HuH-7.5 (cell line): ENCODE measurements at places on chromosomes 1 and 21.

GRCh38 chr1:14773396-14774025, 175.0 kb downstream of the KAZN start:
- no peak for DNase-seq

DNA sequence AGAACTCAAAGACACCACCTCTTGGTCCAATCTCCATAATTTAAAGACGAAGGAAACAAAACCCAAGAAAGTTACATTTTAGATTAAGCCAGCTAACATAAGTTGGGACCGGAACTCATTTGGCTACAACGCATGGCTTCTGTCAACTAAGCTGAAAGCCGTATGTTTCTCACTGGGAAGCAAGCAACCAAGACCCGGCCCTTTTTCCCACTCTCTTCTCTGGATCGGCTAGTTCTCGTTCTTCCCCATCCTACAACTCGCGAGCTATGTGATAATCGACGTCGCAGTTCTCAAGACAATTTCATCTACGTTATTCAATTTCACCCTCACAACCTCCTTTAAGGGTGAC, 601 bp downstream of the CCT8 start:
- DNase-seq = no peak

- no peak for DNase-seq
Measured at GRCh38 chr1:166952002-166952746, 23.2 kb downstream of the ILDR2 start.

GRCh38 chr1:93638307-93638847, 43.3 kb downstream of the BCAR3 start:
- no peak for DNase-seq

DNA sequence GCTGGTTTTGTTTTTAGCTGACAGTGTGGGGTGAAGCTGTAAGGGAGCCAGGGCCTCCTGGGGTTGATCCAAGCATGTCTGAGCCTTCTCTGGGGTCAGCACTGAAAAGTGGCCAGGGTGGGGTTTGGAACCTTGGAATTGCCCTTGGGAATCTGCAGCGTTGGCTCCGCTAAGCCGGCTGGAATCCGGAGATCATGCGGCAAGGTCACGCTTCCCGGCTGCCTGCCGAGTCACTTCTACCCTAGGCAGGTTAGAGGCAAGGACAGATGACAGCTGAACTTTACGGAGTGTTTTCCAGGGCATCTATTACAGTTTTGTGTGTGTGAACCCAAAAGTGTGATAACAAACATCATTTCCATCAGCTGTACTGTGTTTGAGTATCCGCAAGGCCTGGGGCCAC, 17.1 kb downstream of the ABCG1 start:
- DNase-seq = no peak

DNA sequence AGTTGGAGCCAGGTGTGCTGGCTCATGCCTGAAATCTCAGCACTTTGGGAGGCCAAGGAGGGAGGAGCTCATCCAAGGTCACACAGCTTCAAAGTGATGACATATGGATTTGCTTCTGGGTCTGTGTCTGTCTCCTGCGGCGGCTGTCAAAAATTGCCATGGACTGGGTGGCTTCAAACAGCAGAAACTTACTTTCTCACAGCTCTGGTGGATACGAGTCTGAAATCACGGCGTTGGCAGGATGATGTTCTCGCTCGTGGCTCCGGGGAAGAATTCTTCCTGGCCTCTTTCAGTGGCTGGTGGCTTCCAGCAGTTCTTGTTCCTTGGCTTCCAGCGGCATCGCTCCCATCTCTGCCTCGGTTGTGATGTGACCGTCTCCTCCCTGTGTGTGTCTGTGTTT, 314.8 kb upstream of the C1orf174 start:
- no peak for DNase-seq

DNA sequence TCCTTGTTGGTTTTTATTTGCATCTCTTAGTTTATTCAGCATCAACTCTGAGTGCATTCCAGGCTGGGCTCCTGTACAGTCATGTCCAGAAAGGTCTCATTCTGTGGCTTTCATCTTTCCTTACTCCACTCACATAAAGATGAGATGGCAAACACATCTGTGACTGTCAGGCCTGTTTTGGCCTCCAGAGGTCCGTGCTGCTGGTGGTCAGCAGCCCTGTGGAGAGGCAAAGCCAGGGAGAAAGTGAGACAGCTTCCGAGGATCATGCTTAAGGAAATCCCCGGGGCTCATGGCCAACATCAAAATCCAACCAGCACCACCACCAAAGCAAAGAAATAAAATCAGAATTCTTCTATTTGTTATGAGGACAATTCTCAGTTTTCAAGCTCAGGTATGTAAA, 96.1 kb upstream of the HIVEP3 start:
- no peak for DNase-seq

- no peak for DNase-seq
Measured at GRCh38 chr1:30761381-30762151, 4.0 kb upstream of the LAPTM5 start.

DNA sequence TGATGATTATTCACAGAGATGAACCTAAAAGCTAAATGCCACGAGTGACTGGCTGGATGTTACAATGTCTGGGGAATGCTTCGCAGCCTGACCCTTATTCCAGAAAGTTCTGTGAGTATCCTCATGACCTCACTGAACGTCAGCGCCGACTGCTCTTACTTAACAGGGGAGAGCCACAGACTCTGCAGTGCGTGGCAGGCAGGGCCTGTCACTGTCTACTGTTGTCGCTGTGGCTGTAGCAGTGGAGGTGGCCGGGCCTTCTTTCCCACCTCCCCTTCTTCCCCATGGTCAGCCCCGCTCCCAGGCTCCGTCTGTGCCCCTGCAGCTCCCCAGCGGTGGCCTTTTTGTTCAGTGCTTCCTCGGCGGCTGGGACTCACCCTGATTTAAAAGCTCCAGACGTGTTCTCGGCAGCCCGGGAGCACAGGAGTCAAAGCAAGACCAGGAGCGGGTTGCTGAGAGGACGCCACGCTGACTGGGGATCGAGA, 52.2 kb upstream of the TARBP1 start:
- no peak for DNase-seq

- DNase-seq = no peak
Measured at GRCh38 chr1:33219886-33220661, 36.2 kb upstream of the ZNF362 start.

DNA sequence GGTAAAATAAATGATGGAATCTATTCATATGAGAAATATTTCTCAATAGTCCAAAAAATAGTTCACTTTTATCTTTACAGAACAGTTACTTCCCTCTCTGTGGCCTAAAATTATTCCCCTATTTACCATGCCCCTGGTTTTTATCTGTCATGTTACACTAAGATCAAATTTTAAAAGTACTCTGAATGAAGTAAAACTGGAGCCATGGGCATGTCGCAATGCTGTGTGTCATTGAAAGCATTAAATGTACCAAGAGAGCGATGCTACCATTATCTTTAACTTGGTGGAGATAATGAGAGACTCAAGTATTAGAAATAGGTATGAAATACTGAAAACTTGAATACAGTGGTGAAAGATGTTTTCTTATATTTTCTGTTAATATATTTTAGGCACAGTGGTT, 146.2 kb downstream of the KCNT2 start:
- DNase-seq = no peak

- no peak for DNase-seq
Measured at GRCh38 chr1:57281324-57281723, 142.5 kb downstream of the DAB1 start.

- DNase-seq = no peak
Measured at GRCh38 chr1:209380420-209380819, 203.1 kb upstream of the CAMK1G start.

- DNase-seq = no peak
Measured at GRCh38 chr1:119276558-119276957, 92.0 kb upstream of the HAO2 start.

DNA sequence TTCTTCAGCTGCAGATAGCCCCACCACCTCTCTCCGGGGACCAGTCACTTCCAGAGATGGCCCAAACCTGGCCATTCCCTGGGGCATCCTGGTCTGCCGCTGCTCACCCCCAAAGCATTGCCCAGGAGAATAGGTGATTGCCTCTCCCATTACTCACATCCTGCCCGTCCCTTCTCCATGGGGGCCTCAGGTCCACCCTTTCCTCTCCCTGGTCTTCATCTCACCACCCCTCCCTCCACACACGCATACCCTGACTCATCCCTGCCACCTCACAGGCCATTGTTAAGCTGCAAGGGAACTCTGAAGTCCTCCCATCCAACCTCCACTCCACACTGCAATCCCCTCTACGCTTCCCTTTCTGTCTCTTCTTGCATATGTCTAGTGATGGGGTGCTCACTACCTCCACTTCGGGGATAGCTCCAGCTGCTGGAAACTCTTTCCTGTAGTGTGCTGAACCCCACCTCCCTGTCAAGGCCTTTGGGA, at the start of gene PLEKHG5:
TSS of gene PLEKHG5 (minus strand) at position 188 of the 483 bp plus-strand sequence. CDS start 14,096 bp downstream, outside the sequence.
- no peak for DNase-seq

- DNase-seq = no peak
Measured at GRCh38 chr1:100249155-100249536, 488 bp downstream of the DBT start.

GRCh38 chr1:243293941-243294722, 38.3 kb downstream of the SDCCAG8 start:
- no peak for DNase-seq

DNA sequence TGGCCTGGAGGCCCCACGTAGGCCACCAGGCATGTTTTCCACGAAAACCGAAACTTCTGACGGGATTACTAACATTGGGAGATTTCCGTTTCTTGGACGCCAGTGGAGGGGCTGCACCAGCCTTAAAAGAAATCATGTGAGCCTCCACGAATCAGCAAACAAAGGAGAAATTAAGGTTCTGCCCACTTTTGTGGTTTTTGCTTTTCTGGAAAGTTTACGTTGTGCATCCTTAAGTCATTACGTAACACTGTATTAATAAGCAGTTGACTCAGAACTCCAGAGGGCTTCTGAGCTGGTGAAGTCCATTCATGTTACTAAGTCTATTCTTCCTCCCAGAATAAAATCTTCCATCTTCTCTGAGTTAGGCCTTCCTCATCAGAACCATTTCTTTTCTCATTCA, 168.5 kb downstream of the PSMG1 start:
- DNase-seq = no peak

DNA sequence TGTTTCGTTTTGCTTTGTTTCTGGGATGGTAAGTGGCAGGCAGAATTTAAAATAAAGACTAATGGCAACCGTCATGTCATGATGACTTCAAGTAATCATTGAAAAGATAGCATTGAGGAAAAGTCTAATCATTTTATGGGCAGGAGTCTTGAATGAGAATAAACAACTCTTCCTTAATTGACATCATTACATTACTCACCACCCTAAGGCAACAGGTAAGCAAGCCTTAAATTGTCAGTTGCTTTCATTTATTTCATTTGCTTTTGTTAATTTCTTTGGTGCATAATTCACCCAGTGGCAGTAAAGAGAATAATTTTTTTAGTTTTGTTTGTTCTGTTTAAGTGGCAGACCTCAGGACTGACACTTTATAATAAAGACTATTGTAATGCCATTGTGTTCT, 669.0 kb downstream of the RWDD3 start:
- no peak for DNase-seq

- DNase-seq = no peak
Measured at GRCh38 chr1:84957966-84958365, 38.9 kb downstream of the MCOLN2 start.
